ENCODE measurements at places on chromosomes 7 and 10.

DNA sequence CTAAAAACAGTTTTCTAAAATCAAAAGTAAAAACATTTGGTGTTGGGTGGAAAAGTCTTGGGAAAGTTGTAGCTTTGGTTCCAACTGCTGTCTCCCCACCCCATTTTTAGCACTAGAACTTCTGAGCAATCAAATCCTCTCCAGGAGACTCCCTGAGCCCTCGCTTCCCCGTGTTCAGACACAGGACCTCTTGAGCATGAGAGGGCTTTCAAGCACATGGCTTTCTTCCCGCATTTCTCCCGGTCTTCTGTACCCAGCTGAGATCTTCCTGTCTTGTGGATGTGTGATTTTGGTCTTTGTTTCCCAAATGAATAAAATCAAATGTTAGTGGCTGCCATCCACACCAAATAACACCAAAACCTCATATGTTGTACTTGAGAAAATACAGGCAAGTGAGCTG is 5.0 kb downstream of the CXCL12 start:
- DNase-seq: no peak

DNA sequence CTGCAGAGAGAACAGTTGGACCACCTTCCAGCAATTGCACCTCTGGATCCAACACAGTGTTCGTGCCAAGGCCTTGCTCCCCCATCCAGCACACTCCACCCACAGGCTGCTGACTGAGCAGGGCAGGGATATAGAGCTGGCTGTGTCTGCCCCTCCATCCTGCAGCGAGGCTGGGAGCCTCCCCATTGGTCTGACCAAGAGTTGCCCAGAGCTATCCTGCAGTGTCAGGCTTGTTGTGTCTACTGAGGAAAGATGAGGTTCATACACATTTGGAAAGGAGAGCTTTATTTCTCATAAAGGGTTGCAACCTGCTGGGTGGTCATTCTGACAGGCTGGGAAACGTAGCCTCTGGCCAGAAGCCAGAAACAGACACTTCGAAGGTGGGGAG is 27.1 kb downstream of the PRF1 start:
- DNase-seq: no peak

GRCh38 chr10:83492004-83492403 is 647.3 kb upstream of the GHITM start:
- no peak for DNase-seq

DNA sequence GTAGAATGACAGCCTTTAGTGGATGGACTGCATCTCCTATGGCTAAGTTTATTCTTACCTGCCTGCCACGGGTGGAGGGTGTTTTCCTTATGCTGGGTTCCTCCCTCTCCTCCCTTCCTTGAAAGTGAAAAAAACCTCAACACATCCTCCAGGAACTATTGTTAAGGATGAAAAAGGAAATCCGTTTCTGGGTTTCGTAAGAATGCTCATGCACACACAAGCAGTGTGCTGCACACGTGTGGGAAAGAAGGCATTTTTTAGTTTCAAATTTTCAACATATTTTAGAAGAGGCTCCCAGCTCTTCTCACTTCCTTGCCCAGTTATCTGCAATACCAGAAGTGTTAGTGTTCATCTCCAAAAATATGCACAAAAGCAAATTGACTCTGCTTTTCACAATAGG is 90.6 kb downstream of the FAM171A1 start:
- DNase-seq: no peak

DNA sequence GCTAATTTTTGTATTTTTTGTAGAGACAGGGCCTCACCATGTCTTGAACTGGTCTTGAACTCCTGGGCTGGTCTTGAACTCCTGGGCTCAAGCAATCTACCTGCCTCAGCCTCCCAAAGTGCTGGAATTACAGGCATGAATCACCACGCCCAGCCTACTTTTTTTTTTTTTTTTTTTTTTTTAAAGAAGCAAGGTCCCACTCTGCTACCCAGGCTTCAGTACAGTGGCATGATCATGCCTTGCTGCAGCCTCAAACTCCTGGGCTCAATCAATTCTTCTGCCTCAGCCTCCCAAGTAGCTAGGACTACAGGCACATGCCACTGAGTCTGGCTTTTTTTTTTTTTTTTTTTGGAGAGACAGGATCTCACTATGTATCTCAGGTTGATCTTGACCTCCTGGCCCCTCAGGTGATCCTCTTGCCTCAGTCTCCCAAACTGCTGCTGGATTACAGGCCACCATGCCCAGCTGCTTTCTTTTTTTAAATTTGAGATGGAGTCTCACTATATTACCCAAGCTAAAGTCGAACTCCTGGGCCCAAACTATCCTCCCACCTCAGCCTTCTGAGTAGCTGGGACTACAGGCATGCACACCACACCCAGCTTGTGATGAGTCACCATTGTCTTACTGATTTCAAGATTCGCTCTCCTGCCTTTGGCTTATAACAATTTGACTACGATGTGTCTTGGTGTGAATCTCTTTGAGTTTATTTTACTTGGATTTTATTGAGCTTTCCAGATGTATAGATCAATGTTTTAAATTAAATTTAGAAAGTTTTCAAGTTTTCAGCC is 9.0 kb downstream of the RPEL1 start:
- no peak for DNase-seq

DNA sequence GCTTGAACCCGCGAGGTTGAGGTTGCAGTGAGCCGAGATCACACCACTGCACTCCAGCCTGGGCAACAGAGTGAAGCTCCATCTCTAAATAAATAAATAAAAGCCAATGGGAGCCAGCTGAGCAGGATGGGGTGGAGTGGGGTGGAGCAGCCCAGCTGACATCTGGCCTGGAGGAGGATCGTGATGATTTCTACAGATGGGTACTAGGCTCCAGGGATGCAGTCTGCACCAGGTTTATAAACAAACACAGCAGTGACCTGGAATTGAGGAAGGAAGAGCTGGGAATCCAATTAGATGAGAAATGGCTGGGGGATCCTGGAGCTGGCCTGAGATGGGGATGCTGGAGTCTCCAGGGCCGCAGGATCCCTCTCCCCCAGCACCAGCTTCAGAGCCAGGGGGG is 7.3 kb upstream of the GRIFIN start:
- no peak for DNase-seq

DNA sequence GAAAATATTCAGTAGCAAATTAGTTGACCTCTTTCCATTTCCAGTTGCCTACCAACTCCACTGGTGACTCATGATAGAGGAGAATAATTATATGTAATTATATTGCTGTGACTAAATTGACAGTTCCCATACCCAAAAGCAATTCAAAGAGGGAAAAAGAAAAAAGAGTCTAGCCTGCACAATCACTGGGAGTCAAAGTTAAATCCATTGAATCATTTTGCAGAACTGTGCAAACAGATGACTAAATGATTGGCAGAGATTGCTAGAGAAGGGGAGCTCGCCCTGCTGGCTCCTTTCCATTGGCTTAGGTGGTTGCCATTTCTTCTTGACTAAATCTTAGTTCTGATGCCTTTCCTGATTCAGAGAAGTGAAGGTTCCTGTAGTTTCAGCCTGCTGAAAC is 1228.6 kb upstream of the SORCS1 start:
- DNase-seq: no peak

GRCh38 chr7:112485766-112486165 is 5.0 kb downstream of the LSMEM1 start:
- DNase-seq: no peak

- no peak for DNase-seq
These were observed 41.3 kb downstream of the PDLIM1 start for GRCh38 chr10:95249467-95249866.

DNA sequence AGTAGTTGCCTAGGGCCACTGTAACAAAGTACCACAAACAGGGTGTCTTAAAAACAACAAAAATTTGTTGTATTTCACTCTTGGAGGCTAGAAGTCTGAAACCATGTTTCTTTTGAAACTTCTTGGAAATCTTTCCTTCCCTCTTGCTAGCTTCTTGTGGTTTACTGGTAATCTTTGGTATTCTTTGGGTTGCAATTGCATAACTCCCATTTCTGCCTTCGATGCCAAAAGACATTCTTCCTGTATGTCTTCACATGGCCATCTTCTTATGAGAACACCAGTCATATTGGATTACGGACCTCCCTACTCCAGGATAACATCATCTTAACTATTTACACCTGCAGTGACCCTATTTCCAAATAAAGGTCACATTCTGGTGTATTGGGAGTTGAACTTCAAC is 357.4 kb downstream of the PPP1R3A start:
- DNase-seq: no peak

GRCh38 chr10:78980354-78980753 is 88.4 kb upstream of the ZMIZ1 start:
- DNase-seq: no peak

DNA sequence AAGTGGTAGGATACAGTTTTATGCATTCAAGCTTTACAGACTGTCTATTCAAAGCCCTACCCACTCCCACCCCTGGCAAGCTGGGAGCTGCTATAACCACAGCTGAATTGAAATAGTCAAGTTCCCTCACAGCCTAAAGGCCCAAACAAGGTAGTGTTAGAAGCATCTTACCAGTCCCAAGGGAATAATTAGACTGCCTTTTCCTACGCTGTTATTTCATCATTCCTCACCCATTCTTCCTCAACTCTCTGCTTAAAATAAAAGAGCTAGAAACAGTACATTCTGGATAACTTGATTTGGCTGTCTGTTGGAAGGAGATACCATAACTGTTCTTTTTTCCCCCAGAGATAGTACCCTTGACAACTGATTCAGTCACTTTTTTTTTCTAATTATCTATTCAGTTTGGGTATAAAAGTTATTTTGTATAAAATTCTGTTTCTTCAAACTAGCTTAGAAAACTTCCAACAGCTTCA is 54.0 kb downstream of the RAPGEF5 start:
- DNase-seq: no peak

DNA sequence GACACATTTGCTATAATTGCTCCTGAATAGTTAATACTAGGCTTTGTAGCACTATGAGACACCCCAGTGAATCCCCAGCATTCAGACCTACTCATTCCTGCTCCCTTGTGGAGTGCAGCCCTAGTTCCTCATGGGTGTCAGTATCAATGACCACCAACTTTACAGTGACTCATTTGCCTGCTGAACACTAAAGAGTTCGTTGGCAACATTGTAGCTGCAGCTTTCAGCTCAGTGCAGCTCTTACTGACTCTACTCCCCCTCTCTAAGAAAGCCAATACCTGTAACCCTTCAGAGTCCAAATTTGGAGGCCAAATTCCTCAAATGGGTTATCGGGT is 127.1 kb upstream of the MTPN start:
- no peak for DNase-seq

DNA sequence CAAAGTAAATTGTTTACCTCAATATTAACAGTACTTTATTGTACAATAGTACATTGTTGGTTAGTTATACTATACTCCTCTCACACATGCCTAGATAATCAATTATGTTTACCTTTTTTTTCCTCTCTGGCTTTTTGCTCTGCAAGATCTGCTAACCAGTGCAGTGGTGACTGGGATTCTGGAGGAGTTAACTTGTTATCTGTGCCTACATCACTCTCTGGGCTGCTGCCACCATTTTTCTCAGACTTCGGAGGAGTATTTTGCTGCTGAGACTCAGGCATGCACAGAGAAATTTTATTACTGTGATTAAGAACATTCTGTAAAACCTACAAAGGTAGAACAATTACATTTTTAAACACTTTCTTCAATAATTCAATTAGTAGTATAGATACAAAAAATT is 59.7 kb downstream of the NRBF2 start:
- DNase-seq: no peak

- no peak for DNase-seq
These were observed 105.6 kb upstream of the GPR26 start for GRCh38 chr10:123560301-123561140.

DNA sequence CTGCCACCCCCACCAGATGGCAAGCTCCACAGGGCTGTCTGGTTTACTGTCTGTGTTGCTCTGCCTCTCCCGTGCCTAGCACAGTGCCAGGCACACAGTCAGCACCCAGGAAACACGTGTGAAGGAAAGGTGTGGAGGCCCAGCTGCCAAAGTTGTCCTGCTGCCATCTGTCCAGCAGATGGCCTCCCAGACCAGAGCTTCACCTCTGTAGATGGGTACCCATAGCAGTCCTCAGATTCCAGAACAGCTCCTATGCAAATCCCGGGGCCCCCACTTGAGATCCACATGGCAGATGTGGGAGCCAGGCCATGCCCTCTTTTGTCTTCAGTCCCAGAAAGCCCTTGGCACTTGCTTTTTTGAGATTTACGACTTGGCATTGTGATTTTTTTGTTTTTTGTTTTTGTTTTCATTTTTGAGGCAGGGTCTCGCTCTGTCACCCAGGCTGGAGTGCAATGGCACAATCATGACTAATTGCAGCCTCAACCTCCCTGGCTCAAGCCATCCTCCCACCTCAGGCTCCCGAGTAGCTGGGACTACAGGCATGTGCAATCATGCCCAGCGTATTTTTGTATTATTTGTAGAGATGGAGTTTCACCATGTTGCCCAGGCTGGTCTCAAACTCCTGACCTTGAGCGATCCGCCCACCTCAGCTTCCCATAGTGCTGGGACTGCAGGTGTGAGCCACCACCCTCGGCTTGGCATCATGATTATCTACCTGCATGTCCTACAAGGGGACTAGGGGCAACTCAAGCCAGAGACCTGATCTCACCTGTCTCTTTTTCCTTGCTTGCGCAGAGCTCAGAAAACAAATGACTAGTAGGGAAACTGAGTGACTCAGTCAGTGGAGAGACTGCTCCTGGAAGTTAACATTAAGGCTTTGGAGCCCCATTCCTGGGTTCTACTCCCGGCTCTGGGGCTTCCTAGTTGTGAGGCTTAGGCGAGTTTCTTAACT is 16.9 kb upstream of the PALD1 start:
- no peak for DNase-seq

- DNase-seq: no peak
These were observed 21.0 kb upstream of the LMTK2 start for GRCh38 chr7:98085674-98086073.
